Left ventricle myocardium inferior (tissue), 1 donor: ENCODE measurements at places on chromosomes 12 and 14. TPM values are rescaled to one million over a fixed set of nuclear protein-coding genes. Genes with fewer than 3 reads are reported as not detected.

DNA sequence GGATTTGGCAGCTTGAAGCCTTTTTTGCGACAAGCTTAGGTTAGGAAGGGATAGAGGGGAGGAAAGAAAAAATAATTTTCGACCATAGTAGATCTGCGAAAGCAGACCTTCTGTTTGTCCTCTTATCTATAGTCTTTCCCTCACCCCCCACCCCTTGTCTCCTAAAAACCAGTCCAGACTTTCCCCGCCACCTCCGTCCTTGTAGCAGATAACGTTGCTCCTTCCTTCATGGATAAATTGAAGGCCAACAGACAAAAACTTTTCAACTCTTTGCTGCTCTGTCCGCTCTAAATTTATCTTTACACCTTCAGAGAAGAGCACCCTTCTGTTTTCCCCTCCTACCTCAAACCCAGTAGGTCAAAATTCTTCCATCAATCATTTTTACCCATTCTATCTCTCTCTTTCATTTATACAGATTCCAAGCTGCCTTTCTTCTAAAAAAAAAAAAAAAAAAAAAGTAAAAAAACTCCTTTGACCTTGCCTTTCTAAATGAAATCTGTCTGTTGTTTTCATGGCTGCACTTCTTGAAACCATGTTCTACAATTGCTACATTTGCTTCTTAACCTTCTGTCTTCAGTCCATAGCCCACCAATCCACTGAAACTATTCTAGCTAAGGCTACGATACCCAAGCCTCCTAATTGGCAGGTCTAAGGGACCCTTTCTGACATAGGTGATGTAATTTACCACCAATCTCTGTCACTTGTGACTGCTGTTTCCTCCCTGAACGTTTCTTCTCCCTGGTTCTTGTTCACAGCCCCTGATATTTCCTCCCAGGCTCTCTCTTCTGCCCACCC, 11.1 kb upstream of the NEMF start:
- DNase-seq, result no peak

- no peak for DNase-seq
Measured at GRCh38 chr12:102958073-102958829, 777 bp downstream of the ASCL1 start.

GRCh38 chr14:68924186-68925158, 54.6 kb downstream of the ACTN1 start:
- peak; percentile 46 for DNase-seq

GRCh38 chr12:66456612-66457011, 154.3 kb downstream of the HELB start:
- no peak for DNase-seq

GRCh38 chr14:84670796-84671195, 859.1 kb upstream of the FLRT2 start:
- DNase-seq, result no peak

- no peak for DNase-seq
Measured at GRCh38 chr14:85764822-85765221, 234.9 kb downstream of the FLRT2 start.

DNA sequence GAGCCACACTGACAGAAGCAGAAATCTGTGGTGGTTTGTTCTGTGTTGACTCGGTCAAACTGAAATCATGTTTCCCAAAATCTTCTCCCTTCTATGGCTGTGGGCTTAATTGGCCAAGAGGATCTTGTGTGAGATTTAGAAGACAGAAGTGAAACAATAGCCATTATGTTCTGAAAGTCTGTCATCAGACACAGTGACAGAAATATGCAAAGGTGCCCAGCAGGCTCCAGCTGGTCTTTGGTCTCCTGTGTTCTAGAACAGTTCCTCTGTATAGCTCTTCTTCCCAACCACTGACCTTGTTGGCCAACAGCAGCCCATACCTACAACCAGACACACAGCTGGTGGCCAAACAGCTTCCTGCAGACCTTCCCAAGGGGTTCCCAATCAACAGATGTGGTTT, 25.0 kb upstream of the COCH start:
- DNase-seq, result no peak

GRCh38 chr14:36751106-36751505, 89.4 kb downstream of the PAX9 start:
- DNase-seq, result no peak

DNA sequence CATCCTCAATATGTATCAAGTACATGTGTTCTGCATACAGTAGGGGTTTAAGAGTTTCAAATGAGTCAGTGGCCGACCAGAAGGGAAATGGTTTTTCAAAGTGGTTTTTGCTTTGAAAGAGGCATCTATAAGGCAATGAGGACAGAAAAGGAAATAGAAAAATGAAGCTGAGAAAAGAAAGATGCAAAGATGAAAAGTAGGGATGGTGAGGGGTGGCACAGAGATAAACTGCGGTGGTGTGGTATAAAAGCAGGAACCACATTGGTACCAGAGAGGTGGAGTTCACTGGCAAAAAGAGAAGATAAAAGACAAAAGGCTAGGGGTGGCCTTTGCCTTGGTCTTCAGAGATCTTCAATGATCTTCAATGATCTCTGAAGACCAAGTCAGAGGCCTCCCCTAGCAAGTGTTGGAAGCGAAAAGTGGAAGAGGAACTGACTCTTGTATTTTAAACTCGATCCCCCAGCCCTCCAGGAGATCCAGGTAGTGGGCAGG, 144.0 kb upstream of the KRR1 start:
- no peak for DNase-seq

GRCh38 chr12:59407799-59408198, 188.0 kb upstream of the SLC16A7 start:
- no peak for DNase-seq

GRCh38 chr12:3661028-3661427, 91.9 kb downstream of the CRACR2A start:
- no peak for DNase-seq

DNA sequence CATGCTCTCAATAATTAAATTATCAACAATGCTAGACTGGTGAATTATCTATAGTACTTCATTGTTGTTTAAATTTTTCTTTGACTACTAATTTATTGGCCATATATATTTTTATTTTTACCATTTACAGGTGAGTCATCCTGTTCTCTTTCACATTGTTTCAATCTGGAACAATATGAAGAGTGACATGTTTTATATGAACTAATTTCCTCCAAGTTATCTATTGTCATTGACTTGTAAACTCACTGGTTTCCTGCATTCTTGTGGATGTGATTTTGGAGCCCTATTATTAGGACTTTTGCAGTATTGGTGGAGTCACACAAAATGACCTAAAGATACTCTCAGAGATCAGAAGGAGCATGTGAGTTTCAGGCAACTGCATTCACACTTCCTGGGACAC, 297.7 kb downstream of the AEBP2 start:
- no peak for DNase-seq

GRCh38 chr14:68364792-68365192, 428.1 kb downstream of the ZFP36L1 start:
- DNase-seq, result no peak

DNA sequence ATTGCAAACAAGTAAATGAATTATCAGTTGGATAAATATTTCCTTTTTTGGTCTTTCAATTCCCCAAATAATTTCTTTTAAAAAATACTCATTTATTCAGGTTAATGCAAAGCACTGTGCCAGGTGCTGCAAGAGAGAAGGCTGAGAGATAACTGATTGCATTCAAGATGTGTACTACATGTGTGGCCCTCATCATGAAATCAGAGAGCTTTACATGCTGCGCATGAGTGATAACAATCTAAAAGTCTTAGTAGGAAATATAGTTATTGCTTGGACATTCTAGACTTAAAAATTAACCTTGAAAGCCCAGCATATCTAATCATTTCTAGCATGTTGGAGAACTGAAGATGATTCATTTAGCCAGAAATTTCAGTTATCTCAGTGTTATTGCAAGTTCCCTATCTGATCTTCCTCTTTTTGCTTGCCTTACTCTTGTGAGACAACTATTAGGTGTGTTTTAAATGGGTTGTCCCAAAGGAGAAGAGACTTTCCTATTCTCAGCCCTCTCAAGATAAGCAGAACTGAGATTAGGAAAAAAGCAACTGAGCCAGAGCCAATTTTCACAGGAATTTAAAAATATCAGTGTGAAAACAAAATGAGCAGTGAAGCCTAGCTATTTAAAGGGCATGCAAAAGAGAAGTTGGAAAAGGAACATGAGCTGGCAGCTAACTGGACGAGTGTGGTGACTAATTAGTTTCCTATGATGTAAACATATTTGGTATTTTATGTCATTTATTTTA, 60.9 kb downstream of the PLEKHA5 start:
- DNase-seq, result no peak

GRCh38 chr12:55392032-55392795, 8.1 kb upstream of the OR6C65 start:
- no peak for DNase-seq

GRCh38 chr12:111157486-111157885, 211.4 kb downstream of the PHETA1 start:
- DNase-seq, result no peak

DNA sequence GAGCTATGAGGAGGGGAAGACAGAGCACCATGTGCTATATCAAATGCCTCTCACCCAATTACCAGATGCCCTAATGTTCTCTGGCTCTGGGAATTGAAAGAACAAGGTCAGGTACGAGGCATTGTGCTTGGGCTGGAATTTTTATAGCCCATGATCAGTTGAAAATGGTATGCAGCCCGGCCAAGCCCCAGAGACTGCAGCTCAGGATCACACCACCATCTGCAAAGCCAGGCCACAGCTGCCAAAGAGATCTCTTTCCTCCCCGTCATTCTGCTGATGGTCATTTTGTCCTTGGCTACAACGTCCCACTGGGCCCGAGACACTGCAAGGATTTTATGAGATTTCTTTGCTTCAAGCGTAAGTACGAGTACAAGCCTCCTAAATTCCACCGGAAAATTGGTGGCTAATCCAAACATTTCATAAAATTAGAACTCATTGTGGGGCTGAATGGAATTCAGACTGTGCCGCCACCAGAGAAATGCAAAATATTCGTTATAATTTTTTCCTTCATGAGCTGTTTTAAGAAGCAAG, 15.1 kb downstream of the NUAK1 start:
- DNase-seq, result peak; percentile 67

DNA sequence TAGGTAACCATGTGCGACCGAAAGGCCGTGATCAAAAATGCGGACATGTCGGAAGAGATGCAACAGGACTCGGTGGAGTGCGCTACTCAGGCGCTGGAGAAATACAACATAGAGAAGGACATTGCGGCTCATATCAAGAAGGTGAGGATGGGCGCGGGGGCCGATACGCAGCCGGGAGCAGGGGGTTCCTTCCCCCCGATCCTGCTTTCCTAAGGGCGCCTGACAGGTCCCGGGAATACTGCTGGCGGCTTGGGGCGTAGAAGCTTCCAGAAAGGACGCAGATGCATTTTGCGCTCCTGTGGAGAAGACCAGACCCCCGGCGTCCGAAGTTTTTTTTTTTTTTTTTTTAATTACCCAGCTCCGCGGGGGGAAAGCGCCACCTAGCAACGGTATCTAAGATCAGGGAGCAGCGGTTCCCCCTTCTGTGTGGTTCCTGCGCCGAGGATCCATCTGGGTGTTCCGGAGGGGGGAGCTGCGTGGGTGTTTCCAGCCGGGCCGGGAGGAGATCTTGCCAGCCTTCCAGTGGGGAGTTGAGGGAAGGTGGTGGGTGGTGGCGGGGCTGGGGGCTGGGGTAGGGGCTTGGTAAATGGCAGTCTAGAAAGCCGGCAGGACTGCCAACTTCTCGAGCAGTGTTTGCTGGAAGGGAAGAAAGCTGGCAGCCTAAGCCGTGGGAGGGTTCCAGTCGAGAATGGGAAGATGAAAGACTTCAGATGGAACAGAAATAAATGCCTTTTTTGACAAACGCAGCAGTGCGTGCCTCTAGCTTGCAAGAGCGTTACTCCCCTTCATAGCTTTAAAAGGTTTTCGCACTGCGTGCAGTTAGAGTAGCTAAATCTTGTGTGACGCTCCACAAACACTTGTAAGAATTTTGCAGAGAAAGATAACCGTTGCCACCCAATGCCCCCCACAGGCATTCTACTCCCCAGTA, 764 bp downstream of the DYNLL1 start:
- DNase-seq, result peak; percentile 70

DNA sequence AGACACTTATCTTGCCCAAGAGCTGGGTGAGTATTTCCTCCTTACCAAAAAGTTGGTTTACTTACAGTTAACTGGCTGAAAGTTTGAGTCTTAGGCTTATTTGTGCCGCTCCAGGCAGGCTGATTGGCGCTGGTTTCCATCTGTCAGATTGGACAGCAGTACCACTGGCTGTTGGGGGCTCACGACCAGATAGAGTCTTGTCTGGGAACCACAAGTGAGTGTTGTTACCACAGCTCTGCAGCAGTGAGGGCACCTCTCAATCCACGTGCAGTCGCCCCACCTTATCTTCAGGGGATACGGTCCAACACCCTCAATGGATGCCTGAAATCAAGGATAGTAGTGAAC, 58.9 kb downstream of the DDX51 start:
- no peak for DNase-seq

DNA sequence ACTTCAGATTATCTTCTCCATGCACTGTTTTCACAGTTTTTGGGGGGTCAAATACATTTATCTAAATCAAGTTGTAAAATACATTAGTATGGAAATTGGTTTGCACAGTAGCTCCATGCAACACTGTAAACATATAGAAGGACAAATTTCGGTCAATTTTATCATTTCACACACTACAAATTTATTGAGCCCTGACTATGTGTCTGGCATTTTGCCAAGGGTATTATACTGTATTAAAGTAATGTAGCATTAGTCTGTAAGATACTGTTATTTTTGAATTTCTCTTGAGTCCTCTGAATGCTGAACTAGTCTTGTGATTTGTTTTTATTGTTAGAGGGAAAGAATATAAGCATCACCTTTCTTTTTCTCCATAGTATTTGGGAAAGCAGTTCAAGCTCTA, 1.3 kb downstream of the RAD9B start:
- DNase-seq, result no peak

DNA sequence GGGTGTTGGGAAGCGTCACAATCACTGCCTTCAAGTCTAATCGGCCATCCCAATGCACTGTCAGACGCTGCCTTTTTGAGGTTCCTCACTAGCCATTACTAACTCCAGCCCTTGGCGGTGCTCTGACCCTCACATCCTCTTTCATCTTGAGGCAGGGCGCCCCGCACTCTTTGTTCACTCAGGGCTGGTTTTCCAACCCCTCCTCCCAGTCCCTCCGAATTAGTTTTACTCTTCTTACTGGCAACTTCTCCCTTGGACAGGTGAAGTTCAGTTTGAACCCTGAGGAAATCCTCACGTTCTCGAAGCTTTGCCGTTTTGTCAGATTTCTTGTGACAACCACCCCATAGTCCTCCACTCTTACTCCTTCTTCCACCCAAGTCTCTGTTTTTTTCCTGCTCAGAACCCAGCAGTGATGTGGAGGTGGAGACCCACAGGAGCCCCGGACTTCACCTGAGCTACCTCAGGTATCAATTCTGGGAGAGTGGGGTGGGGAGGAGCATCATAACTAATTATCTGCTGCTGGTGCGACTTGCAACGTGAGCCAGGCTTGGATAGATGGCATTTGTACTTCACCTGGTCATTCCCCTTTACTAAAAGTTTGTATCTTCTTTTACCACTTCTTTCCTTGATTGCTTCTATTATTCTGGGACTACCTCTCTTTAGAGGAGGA, 757 bp downstream of the ZC3H10 start:
- DNase-seq, result no peak

GRCh38 chr12:106816231-106816630, 41.7 kb downstream of the RIC8B start:
- no peak for DNase-seq

GRCh38 chr14:91817566-91818325, 49.6 kb downstream of the TC2N start:
- no peak for DNase-seq

- DNase-seq, result no peak
Measured at GRCh38 chr12:57112492-57113294, 1.5 kb upstream of the STAT6 start.

C14orf180 gene
- 44.1 TPM for total RNA-seq

GXYLT1 gene
- 5.4 TPM for total RNA-seq

TSPAN31 gene
- 27.2 TPM for total RNA-seq

RHEBL1 gene
- total RNA-seq, result not detected

MANSC4 gene
- total RNA-seq, result not detected

DEPDC4 gene
- 0.47 TPM for total RNA-seq

C3AR1 gene
- total RNA-seq, result 5.5 TPM

SLC25A3 gene
- total RNA-seq, result 1,638 TPM

CCDC177 gene
- total RNA-seq, result not detected
